ENCODE measurements at places on chromosomes 7 and 10.
A peak's percentile ranks its signal among the peaks of the same experiment; 100 is the strongest.

- DNase-seq = no peak
Measured at GRCh38 chr10:3042589-3042988, 24.8 kb upstream of the PFKP start.

DNA sequence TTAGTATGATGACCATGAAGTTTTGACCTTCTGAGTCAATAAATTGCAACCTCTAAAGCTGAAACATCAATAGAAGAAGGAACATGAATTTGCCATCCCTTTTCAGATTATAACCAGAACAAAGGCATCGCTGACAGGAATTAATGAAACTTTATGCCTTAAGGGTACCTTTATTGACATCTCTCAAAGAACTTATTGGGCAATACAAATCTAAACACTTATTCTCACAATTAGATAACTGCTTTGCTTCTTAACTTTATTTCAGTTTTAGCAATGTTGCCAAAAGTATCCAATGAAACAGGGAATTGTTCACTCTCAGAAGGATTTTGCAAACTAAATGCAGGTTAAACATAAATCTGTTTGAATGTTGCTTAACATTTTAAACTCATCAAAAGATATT, 116.0 kb downstream of the ELAPOR2 start:
- no peak for DNase-seq

GRCh38 chr7:374706-375311, 84.8 kb downstream of the FOXL3 start:
- no peak for DNase-seq

- DNase-seq = peak; percentile 24
Measured at GRCh38 chr7:30510124-30511075, 5.8 kb upstream of the GGCT start.

GRCh38 chr10:100163704-100164621, 21.9 kb downstream of the ERLIN1 start:
- DNase-seq = no peak

GRCh38 chr10:85967594-85967993, 399.0 kb downstream of the GRID1 start:
- DNase-seq = no peak
